ENCODE measurements at places on chromosomes 6 and 20.

GRCh38 chr6:157471077-157471686, 90.2 kb downstream of the ZDHHC14 start:
- no peak for DNase-seq

DNA sequence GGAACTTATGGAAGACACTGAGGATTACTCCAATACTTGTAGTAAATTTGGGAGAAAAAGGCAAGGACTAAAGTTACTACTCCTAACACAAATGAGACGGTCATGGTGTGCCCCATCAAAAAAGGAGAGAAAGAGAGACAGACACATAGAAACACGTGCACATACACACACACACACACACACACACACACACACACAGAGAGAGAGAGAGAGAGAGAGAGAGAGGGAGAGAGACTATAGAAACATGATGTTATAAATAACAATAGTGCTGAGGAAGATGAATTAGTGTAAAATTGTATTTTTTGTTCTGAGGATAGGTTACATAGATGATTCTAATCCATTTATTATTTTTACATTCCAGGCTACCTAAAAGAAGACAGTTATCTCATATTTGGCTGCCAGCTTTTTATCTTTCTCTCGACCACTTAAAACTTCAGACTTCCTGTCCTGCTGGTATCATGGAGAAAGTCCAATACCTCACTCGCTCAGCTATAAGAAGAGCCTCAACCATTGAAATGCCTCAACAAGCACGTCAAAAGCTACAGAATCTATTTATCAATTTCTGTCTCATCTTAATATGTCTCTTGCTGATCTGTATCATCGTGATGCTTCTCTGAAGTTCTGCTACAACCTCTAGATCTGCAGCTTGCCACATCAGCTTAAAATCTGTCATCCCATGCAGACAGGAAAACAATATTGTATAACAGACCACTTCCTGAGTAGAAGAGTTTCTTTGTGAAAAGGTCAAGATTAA, 10.5 kb downstream of the PLN start:
- DNase-seq, result no peak

DNA sequence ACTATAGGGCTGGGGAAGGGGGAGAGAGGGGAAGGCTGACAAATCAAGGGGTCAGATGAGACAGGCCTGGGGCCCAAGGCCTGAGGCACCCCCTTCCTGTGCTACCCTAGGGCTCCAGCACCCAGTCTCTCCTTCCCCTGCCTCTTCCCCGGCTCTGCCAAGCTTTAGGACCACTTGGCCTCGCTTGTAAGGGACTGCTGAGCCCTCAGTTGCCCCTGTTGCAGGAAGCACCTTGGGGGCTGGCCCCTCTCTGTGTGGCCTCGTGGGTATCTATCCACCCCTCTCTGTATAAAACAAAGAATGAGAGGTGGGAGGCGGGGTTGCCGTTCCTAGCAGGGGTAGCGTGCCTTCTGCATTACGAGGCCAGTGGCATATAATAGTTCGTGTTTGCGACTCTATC, 21.4 kb upstream of the SMOC2 start:
- no peak for DNase-seq

DNA sequence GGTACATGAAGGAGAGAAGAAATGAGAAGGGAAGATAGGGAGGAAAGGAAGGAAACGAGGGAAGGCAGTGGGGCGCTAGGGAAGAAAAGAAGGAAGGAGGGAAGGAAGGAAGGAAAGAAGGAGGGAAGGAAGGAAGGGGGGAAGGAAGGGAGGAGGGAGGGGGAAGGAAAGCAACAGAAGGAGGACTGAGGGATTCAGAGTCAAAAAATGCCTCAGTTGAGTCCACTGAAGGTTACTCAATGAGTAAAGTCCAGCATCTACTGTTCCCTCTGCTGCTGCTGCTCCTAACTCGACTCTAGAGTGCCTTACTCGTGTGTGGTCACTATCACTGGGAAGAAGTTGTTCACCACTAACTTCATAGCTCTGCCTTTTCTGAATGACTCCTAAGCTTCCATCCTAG, 33.8 kb downstream of the PHACTR1 start:
- no peak for DNase-seq

GRCh38 chr6:160955508-160956295, 35.9 kb upstream of the MAP3K4 start:
- DNase-seq, result no peak

DNA sequence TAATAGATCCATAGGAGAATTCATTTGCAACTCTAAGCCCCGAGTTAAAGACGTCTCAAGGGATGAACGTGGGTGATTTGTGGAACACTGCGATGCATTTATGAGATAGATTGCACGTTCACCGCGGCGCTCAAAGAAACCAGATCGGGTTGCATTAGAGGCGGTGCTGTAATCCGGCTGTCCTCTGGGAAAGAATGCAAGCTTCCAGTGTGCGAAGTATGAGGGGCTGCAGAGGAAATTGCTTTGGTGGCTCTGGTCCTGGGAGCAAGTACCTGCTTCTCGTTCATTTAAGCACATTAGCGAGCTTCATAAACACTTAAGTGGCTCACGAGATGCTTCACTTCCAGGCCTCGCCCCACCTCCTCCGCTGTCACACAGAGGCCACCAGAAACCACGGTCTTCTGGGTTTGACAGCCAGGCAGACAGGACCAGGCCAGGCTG, 182.3 kb downstream of the CDH4 start:
- no peak for DNase-seq

DNA sequence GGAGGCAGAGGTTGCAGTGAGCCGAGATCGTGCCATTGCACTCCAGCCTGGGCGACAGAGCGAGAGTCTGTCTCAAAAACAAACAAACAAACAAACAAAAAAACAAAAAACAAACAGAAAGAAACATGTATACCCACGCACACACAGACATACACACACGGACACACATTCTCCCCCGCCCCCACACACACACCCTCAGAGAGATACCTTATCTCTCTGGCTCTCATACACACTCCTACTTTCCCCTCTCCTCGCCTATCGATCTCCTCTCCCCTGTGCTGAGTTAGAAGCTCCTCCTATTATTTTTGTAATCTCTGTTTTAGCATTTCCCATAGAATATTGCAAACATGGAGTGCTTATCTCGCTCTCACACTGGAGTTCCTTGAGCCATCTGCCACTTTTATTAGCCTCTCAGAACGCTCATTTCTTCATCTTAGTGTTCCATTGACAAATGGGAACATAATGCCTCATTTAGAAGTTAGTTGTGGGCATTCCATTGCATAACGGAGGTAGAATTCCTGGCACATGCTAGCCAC, 144.2 kb upstream of the CITED2 start:
- no peak for DNase-seq
